NCI-H2171 (cell line): ENCODE measurements at places on chromosomes 5 and 9.

DNA sequence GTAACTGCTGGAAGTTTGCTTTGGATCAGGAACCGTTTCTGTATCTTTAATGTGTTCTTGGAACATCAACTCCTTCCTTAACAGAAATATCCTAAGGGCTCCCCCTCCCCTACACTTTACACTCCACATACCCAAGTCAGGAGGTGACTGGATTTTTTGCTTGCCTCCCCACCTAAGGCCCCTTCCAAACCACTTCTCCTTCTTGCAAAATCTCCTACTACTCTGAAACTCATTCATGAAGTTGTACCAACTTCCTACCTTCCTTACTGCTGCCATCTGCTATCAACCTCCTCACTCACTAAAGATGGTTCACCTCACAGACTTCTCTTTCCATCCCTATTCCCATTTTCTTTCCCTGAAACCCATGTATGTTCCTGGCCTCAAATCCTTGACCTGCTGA lies 16.1 kb downstream of the TXN start:
- DNase-seq: no peak

GRCh38 chr9:37433867-37434371 lies 11.4 kb downstream of the GRHPR start:
- no peak for DNase-seq

- DNase-seq: no peak
Observed at GRCh38 chr5:9284272-9284671, 261.6 kb downstream of the SEMA5A start.

DNA sequence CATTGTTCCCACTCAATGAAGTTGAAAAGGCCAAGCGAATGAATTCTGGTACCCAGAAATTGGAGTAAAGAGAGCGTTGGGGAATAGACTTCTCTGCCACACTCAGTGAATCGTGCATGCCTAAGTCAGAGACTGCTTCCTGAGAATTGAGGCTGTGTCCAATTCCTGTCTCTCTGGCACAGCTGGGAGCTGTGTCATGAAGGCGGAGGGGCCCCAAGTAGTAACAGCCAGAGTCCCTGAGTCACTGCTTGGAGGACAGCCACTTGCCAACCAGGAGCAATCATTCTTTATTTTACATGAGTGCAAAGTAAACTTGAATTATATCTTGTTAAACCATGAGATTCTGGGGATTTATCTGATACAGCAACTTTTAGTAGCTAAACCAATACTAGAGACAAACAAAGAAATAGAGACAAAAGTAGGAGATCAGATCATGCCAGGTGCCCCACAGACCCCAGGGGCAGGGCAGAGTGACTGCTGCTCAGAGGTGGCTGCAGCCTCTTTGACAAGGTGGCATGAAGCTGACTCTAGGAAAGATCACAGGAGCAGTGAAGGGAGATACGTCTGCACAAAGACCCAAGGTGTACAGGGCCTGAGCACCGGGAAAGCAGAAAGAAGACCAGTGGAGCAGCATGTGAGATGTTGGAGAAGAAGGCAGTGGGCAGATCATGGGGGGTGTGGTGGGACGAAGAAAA lies 246.0 kb downstream of the GADD45G start:
- DNase-seq: no peak

DNA sequence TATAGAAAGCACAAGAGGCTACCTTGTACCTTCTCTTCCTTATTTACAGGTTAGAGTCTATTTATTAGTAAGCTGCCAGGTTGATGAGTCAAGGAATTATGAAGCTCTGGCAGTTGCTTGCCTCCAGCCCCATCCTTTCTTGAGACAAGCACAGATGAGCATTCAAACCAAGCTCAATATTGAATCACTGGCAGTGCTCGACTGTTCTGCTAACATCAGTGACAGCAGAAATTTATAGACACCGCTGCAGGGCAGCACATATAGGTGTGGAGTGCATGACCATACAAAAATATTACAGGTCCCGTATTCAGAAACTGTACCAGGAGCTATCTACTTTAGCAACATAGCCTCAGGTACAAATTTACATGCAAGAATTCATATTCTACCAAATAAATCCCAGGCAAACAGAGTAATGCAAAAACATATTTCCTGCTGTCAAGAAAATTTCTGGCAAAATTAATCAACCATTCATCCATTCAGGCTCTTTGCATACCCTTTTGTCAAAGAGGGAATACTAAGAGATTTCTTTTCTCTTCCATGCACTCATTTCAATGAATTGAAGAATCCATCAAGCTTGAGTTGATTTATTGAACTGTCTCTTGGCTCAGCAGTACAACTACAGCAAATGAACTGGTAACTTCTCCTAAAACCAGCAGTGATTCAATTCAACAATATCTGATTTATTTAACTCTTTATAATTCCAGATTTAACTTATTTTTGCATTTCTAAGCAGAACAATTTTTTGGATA lies 26.9 kb upstream of the PCA3 start:
- DNase-seq: no peak
